Smooth muscle cell of the pulmonary artery (primary cell): ENCODE measurements at places on chromosomes 16 and 17. TPM values are rescaled to one million over a fixed set of nuclear protein-coding genes. Genes with fewer than 3 reads are reported as not detected.

Gene TRAF4
- 15.6 and 32.4 TPM in 2 replicates for total RNA-seq

Gene SLC9A5
- 3.4 and 4.2 TPM in 2 replicates for total RNA-seq

Gene ALOX15B
- total RNA-seq, result 0.07 and 1.2 TPM in 2 replicates

Gene APOH
- not detected in 2 replicates for total RNA-seq

Gene MRPL38
- total RNA-seq, result 23.9 and 28.4 TPM in 2 replicates

Gene CTRL
- 0.30 and 0.85 TPM in 2 replicates for total RNA-seq

Gene ANKRD40CL
- not detected in 2 replicates for total RNA-seq

Gene SPATA32
- total RNA-seq, result not detected in 2 replicates

Gene FA2H
- total RNA-seq, result not detected in 2 replicates

Gene OR3A3
- 0.10 TPM in 1 of 2 replicates, not detected in the other for total RNA-seq

Gene TEKT5
- total RNA-seq, result 0.07 and 0.13 TPM in 2 replicates

Gene TMEM106A
- total RNA-seq, result 5.5 and 6.5 TPM in 2 replicates

Gene MSLN
- total RNA-seq, result not detected in 2 replicates

Gene PRPSAP1
- 48.9 TPM in 2 replicates for total RNA-seq

Gene TMEM98
- 69.9 and 196 TPM in 2 replicates for total RNA-seq

Gene TERB1
- 0.07 TPM in 1 of 2 replicates, not detected in the other for total RNA-seq

Gene MLKL
- total RNA-seq, result 9.8 and 14.6 TPM in 2 replicates

Gene TEKT1
- total RNA-seq, result not detected in 2 replicates

Gene CCDC200
- not detected in 2 replicates for total RNA-seq

Gene EFCAB13
- total RNA-seq, result 5.1 and 5.3 TPM in 2 replicates

Gene SAMD14
- total RNA-seq, result 3.3 and 9.7 TPM in 2 replicates

Gene MXRA7
- total RNA-seq, result 373 and 449 TPM in 2 replicates

Gene CD300H
- total RNA-seq, result not detected in 2 replicates

Gene TMEM219
- 81.6 and 84.1 TPM in 2 replicates for total RNA-seq

Gene PDF
- 10.5 and 15.3 TPM in 2 replicates for total RNA-seq

Gene CRHR1
- not detected in 2 replicates for total RNA-seq

Gene UTS2R
- not detected in 2 replicates for total RNA-seq

Gene EPN3
- total RNA-seq, result 0.07 TPM in 1 of 2 replicates, not detected in the other

Gene KCNJ12
- 2.3 and 4.5 TPM in 2 replicates for total RNA-seq

Gene OTOP3
- total RNA-seq, result not detected in 2 replicates

Gene TNFSF13
- 1.4 and 2.4 TPM in 2 replicates for total RNA-seq

Gene CHST4
- total RNA-seq, result 0.07 TPM in 1 of 2 replicates, not detected in the other

Gene CLEC3A
- not detected in 2 replicates for total RNA-seq

Gene TBC1D3G
- 0.07 TPM in 1 of 2 replicates, not detected in the other for total RNA-seq

Gene ABCA3
- 13.0 and 16.0 TPM in 2 replicates for total RNA-seq

Gene SDK2
- total RNA-seq, result 0.10 and 0.13 TPM in 2 replicates

Gene ZNF750
- not detected in 2 replicates for total RNA-seq

Gene TSPAN10
- total RNA-seq, result 3.6 TPM in 2 replicates

Gene CSH1
- not detected in 2 replicates for total RNA-seq

Gene NEK8
- 3.8 and 5.4 TPM in 2 replicates for total RNA-seq

Gene SRCIN1
- total RNA-seq, result 0.07 TPM in 1 of 2 replicates, not detected in the other

Gene CCL2
- 163 and 208 TPM in 2 replicates for total RNA-seq

Gene HBQ1
- not detected in 2 replicates for total RNA-seq

Gene SP2
- 1.6 and 1.8 TPM in 2 replicates for total RNA-seq

Gene CNGB1
- not detected in 2 replicates for total RNA-seq

Gene TM4SF5
- not detected in 2 replicates for total RNA-seq

Gene STH
- total RNA-seq, result not detected in 2 replicates

Gene PPM1E
- 0.07 and 0.13 TPM in 2 replicates for total RNA-seq

Gene SLC2A4
- total RNA-seq, result 0.10 and 0.13 TPM in 2 replicates

Gene LDHD
- total RNA-seq, result 2.3 and 5.0 TPM in 2 replicates

Gene DHX58
- 9.5 and 11.3 TPM in 2 replicates for total RNA-seq

Gene BAHCC1
- 12.4 and 14.3 TPM in 2 replicates for total RNA-seq

Gene TBX21
- total RNA-seq, result not detected in 2 replicates
